ENCODE measurements at places on chromosomes 1 and 21.

- no peak for DNase-seq
Observed at GRCh38 chr21:45823100-45823681, 158.4 kb upstream of the COL6A1 start.

DNA sequence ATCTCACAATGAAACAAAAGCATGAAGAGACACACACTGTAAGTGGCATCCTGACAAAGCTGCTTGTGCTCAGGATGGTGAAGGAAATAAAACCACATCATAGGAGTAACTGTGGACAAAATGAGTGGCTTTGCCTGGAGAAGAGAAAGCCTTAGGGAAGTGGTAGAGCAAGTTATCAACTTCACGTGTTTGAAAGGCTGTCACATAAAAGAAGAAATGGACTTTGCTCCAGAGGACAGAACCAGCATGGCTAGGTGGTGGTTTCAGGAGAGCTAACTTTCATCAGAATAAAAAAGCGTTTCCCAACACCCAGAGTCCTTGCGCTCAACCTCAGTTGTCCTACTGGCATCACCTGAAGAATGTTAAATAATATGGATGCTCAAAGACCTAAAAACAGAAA lies 139.9 kb downstream of the SETD4 start:
- DNase-seq: no peak

GRCh38 chr1:20380175-20380574 lies 89.5 kb downstream of the VWA5B1 start:
- no peak for DNase-seq

DNA sequence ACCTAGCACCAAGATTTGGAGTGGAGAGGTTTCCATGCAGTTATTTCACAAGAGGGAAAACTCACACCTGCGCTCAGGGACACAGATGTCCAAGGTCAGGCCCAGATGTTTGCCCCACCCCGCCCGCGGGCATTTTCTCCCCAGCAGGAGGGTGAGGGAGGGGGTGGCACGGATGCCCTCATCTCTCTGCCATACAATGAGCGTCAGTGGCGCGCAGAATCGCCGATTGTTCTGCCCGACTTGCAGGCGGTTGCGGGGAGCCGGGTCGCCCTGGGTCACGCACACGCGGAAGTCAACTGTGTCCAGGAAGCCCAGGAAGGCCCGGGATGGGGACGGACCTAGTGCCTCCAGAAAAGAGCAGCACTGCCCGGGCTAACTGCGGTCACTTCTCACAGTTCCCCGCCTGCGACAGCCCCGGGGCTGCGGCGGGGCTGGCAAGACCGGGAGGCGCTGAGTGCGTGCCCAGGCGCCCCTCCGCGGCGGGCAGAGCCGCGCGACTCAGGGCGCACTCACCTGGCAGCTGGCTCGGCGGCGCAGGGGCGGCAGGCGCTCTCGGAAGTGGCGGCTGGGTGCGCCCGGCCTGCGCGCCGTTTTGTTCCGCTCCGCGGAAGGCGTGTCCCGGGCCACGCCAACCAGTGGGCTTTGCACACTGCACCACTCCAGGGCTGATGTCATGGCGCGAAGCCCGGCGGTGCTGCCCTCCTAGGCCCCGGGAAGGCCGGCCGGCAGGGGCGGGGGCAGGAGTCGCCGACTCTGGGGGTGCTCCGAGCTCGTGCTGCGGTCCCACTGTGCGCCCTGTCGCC lies at the start of gene CSRP1:
TSS of gene CSRP1 (minus strand) at position 567 of the 803 bp plus-strand sequence. CDS start 10,820 bp downstream, outside the sequence.
- peak; percentile 56 for DNase-seq

GRCh38 chr1:174021591-174022079 lies 522 bp downstream of the RC3H1 start:
- no peak for DNase-seq

GRCh38 chr1:39505289-39505688 lies 13.9 kb downstream of the BMP8A start:
- no peak for DNase-seq

- DNase-seq: no peak
Observed at GRCh38 chr1:150772326-150772725, 6.7 kb upstream of the CTSS start.

GRCh38 chr1:109625601-109626560 lies 6.2 kb downstream of the AMPD2 start:
- DNase-seq: no peak

- DNase-seq: no peak
Observed at GRCh38 chr1:30415171-30415940, 308.0 kb downstream of the MATN1 start.

- peak; percentile 26 for DNase-seq
Observed at GRCh38 chr1:172727956-172728603, 69.2 kb downstream of the FASLG start.

- no peak for DNase-seq
Observed at GRCh38 chr1:206809504-206810084, 37.3 kb upstream of the IL10 start.

- no peak for DNase-seq
Observed at GRCh38 chr1:44895919-44896734, 53.1 kb upstream of the PTCH2 start.

DNA sequence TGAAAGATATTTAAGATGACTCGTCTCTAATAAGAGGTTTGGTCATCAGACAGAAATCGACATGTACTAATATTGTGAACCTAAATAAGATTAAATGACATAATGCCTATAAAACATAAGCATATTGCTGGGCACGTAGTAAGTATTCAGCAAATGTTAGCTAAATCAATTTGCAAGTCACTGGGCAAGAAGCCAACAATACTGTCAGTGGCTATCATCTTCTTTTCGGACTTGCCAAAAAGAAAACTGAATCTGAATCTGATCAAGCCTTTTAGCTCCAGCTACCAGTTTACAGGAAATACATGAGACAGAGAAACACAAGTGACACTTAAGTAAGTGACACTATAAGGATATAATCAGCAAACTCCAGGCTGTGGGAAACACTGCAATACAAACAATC lies 46.0 kb downstream of the RPL5 start:
- no peak for DNase-seq

GRCh38 chr1:223202376-223203033 lies 59.5 kb upstream of the TLR5 start:
- DNase-seq: no peak

GRCh38 chr1:20361805-20362381 lies 71.2 kb downstream of the VWA5B1 start:
- no peak for DNase-seq

- DNase-seq: no peak
Observed at GRCh38 chr1:107954126-107954525, 10.9 kb downstream of the VAV3 start.

DNA sequence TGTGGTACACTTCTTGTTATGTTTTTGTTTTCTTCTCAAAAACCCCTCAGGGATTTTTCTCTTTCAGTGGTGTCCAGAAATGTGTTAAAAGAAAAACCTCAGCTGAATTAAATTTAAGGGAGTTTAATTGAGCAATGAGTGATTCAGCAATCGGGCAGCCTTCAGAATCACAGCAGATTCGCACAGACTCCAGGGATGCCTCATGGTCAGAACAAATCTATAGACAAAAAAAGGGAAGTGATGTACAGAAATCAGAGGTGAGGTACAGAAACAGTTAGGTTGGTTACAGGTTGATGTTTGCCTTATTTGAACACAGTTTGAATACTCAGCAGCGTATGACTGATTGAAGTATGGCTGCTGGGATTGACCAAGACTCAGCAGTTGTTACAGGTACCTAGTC lies 86.2 kb downstream of the TLR5 start:
- DNase-seq: no peak

GRCh38 chr1:47738560-47739182 lies 258.5 kb downstream of the TRABD2B start:
- DNase-seq: no peak

GRCh38 chr1:212225416-212225815 lies 59.8 kb upstream of the PPP2R5A start:
- DNase-seq: no peak

GRCh38 chr1:83503153-83503552 lies 495.8 kb downstream of the TTLL7 start:
- no peak for DNase-seq
